ENCODE measurements at places on chromosomes 4 and X.

DNA sequence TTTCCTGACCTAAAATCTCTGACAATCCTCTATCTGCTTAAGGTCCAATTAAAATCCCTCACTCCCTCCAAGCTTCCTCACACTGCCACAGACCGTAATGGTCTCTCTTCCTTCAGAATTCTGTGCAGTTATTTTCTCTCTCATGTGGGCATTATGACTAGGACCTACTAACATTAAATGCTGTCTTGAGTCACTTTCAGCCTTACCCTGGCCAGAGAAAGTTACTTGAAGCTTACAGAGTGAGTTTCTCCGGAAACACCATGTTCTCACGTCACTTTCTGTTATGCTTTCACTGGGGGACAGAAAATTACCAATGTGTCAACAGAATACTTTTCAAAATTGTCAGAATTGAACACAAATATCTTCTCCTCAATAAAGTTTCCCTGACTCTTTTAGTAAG is 271.8 kb downstream of the INPP4B start:
- DNase-seq = no peak

- DNase-seq = no peak
Observed at GRCh38 chrX:103734125-103734760, 23.5 kb downstream of the TMEM31 start.

GRCh38 chr4:5654791-5655190 is 53.6 kb downstream of the EVC2 start:
- DNase-seq = no peak

DNA sequence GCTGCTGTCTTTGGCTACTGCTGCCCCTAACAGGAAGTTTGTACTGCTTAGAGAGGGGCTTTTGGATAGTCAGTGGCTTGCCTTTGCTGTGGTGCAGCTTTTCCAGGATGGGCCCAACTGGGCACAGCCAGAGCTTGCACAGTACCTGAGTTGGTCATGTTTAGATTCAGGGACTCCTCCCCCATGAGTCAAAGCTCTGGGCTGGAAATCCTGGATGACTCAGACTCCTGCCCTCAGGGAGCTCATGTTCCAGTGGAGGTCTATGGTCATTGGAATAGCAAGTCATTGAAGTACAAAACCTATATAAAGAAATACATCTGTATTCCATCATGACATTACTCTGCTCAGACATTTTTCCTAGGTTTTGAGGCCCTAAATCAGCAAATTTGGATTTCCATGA is 66.7 kb upstream of the PJA1 start:
- no peak for DNase-seq

DNA sequence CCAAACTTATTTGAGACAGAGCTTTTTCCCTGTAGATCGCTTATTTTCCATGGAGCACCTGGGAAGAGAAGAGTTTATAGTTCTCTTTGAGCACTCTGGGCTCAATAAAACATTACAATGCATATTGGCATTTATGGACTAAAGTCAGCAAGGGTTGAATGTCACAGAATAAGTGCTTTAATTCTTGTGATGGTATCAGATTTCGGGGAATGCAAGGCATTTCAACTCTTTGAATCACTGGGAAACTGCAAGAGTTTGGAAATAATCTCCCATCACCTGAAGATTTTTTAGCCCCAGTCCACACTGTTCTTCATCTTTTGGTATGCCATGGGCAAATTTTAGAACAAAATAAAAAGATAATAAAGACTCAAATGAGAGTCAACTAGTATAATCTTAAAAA is 111.5 kb upstream of the WDFY3 start:
- DNase-seq = no peak

- DNase-seq = no peak
Observed at GRCh38 chr4:174717828-174718227, 111.2 kb downstream of the GLRA3 start.

GRCh38 chr4:182242787-182243186 is 415 bp upstream of the TENM3 start:
- no peak for DNase-seq

DNA sequence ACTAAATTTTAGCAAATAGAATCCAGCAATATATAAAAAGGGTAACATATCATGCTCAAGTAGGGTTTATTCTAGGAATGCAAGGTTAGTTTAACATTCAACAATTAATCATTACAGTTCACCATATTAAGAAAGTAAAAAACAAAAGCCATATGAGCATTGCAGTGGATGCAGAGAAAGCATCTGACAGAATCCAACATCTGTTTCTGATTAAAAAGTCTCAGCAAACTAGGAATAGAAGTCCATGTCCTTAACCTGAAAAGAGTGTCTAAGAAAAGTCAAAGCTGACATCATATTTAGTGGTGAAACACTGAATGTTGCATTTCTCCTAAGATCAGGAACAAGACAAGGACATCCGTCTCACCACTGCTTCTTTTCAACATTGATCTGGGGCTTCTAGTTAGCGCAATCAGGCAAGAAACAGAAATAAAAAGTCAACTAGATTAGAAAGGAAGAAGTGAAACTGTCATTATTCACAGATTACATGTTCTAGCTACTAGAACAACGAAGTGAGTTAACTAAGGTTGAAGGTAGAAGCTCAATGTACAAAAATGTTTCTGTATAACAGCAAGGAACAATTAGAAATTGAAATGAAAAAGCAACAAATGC is 49.3 kb downstream of the MRPL1 start:
- peak; percentile 58 for DNase-seq

DNA sequence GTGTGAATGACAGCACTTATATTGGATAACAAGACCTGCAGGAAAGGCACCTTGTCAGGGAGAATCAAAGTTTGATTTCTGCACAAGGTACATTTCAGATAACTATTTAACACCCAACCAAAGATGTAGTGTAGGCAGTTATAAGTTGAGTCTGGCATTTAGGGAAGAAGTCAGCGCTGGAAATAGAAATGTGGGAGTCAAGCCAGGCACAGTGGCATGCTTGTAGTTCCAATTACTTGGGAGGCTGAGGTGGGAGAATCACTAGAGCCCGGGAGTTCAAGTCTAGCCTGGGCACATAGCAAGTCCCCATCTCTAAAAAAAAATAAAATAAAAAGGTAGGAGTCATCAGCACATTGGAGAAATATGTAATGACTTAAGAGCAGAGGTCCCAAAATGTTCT is 295.1 kb downstream of the ZNF674 start:
- no peak for DNase-seq

DNA sequence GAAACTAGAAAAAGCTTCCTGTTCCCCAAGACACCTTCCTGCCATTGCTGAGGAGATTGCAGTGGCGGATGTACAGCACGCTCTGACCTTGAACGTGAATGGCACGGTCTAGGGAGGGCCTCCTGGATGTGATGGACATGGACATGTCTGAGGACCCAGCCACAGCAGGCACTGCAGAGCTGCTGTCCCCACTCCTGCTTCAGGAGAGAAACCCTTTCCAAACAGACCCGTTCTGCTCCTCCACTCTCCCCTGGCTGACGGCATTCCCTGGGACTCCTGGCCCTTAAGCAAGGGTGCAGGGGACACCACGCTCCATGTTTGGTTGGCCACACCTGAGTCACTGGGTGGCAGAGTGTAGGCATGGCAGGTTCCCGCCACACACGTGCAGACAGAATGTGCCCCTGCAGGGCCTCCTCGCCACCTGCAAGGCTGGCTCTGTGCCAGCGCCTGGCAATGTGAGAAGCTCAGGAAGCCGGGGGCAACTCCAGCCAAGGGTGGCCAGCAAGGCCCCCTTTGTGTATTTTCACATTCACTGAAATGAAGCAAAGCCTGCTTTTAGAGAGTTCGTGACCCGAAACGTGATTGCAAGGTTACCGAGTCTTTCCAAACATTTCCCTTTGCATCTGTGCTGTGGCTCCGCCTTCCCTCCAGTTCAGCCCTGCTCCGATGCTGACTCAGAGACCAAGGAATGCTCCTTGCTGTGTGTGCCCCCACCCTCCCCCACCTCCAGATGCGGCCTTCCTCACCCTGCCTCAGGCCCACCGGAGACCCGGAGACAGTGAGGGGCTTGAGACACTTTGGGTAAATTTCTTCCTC is 46.1 kb downstream of the HTRA3 start:
- DNase-seq = no peak

- peak; percentile 28 for DNase-seq
Observed at GRCh38 chrX:3815896-3816664, 102.6 kb upstream of the PRKX start.

DNA sequence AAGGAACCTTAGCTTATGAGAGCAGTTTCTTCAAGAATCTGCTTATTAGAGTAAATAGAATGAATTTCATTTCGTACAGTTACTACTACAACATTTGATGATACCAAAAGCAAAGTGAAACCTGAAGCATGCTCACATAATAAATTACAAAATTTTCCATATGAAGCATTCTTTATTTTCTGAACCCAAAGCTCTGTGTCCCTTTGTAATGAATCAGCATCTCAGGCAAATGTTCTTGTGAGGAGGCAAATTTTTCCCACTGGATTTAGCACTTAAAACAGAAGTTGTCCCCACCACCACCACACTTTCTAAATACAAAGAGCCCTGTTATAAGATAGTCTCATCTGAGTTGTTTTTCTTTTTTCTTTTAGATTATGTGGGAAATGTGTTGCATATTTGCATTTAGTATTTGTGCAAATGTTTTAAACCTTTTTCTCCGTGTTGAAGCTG is 70.7 kb upstream of the NFKB1 start:
- peak; percentile 25 for DNase-seq

DNA sequence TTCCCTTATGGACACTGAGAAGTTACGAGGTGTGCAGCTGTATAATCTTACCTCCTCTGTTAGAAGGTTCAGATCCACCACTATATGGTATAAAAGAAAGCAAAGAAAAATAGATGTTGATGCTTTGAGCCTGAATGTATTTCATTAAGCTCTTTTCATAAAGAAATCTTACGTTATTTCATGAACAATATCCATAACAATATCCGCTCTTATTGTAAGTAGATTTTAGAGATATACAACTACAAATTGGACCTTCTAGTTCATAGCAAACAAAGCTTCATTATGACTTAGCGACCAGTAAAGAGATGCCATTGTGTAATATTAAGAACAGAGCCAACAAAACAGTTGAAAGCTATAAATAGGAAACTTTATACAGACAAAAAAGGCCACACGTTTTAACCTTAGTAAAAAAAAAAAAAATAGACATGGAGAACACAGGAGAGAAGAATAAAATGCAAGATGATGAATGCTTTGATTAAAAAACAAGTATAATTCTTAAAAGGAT is 203.6 kb downstream of the PDGFC start:
- DNase-seq = no peak

DNA sequence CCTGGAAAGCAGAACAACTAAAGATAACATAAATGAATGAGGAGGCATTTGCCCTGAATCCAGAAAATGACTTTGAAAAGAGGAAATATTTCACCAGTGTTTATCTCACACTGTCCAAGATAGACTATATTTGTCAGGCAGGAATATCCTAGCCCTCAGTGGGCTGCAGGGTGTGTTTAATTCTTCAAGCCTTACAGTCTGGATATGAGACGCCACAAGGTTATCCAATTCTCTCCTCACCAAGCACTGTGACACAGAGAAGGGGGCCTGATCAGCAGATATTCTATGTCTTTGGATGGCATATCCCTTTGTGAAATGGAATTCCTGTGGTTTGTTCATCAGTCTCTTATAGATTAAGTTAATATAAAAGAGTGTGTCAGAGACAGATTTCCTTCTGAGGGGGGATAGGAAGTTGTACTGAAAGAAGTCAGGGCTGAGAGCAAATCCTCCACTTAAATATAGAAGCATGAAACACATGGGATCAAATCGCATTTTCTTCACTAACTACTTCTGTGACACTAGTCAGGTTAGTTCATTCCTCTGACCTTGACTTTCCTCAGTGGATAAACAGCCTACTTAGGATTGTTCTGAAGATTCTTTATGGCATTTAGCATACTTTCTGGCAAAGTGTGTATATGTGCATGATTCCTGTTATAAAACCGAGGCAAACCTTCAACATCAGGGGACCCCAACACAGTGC is 6.8 kb upstream of the G3BP2 start:
- DNase-seq = no peak

GRCh38 chr4:93334003-93334402 is 494.6 kb upstream of the ATOH1 start:
- DNase-seq = no peak

- DNase-seq = no peak
Observed at GRCh38 chrX:130869239-130869638, 33.8 kb downstream of the ENOX2 start.

- DNase-seq = no peak
Observed at GRCh38 chrX:1162119-1162916, 50.1 kb downstream of the CRLF2 start.

GRCh38 chr4:10959586-10959985 is 275.0 kb upstream of the CLNK start:
- no peak for DNase-seq

DNA sequence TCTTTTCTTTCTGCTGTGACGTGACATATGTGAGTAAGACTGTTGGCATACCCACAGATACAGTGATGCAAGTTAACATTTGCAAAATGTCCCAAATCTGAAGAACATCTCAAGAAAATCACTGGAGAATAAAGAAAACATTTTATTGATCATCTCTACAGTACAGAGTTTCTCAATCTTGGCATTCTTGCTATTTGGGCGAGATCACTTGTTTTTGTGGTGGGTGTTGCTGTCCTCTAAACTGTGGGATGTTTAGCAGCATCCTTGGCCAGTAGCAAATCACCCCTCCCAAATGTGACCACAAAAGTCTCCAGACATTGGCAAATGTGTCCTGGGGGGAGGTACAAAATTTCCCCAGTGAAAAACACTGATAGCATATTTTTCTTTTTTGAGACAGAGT is 28.8 kb downstream of the AMELX start:
- DNase-seq = no peak

DNA sequence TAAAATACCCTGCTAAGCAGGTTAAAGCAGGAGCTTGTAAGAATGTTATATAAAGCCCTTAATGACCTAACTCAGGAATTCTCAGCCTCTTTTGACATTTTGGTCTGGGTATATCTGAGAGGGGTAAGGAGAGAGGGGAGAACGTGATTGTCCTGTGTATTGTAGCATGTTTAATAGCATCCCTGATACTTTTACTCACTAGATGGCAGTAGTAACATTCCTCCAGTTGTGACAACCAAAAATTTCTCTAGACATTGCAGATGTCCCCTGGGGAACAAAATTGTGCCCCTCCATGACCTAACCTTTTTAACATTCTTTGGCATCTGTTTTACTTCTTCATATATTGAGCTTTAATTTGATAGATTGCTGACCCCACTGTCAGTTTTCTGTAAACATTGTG is 17.9 kb downstream of the SMARCA5 start:
- DNase-seq = no peak

DNA sequence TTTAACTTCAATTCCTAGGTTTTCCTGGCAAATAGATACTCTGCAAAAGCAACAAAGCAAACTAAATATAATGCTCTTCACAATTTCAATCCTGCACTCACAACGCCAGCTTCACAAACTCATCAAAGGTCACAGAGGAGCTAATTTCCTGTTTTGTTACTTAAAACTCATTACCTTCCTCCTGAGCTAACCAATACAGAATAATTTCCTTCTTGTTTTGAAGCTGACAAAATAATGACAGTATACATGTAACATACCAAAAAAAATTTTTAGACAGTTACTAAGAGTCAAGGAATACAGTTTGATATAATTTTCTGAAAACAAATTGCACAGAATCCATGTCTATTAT is 17.9 kb downstream of the CNOT6L start:
- DNase-seq = no peak

- no peak for DNase-seq
Observed at GRCh38 chrX:129520151-129520550, 3.1 kb downstream of the SMARCA1 start.

- DNase-seq = no peak
Observed at GRCh38 chr4:139851639-139852038, 186.0 kb downstream of the MGST2 start.

GRCh38 chr4:152099061-152099425 is 338.2 kb upstream of the GATB start:
- DNase-seq = no peak
